Osteoblast (primary cell): ENCODE measurements at places on chromosomes 5 and 9. TPM values are rescaled to one million over a fixed set of nuclear protein-coding genes. Genes with fewer than 3 reads are reported as not detected.
A peak's percentile ranks its signal among the peaks of the same experiment; 100 is the strongest.

Gene GFPT2
- total RNA-seq: 30.4 and 39.5 TPM in 2 replicates

- no peak for DNase-seq
Observed at GRCh38 chr9:109974143-109974917, 194.3 kb downstream of the PALM2AKAP2 start.

DNA sequence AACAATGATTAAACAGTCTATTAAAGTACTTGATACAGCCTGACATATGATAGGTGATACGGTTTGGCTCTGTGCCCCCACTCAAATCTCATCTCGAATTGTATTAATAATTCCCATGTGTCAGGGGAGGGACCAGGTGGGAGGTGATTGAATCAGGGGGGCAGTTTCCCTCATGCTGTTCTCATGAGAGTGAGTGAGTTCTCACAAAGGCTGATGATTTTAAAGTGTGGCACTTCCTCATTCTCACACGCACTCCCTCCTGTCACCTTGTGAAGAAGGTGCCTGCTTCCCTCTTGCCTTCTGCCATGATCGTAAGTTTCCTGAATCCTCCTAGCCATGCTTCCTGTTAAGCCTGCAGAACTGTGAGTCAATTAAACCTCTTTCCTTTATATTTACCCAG lies 40.1 kb upstream of the TARS1 start:
- DNase-seq: no peak

Gene KIF20A
- total RNA-seq: 5.3 and 7.2 TPM in 2 replicates

DNA sequence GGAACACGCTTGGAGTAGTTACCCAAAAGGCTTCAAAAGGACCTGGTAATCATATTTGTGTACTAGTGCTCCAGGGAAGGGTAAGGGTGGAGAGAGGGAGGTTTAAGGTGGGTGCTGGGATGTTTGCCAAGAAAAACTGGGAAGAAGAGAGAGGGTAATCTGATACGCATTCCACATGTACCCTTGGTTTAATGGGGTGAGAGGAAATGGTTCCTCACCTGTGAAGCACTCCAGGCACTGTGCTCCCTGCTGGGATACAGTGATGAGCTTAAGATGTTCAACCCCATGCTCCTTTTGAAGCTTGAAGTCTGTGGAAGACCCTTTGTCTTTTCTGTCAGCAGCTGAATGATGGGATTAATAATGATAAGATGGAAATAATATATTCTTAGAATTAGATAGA lies 98.4 kb downstream of the COX7C start:
- DNase-seq: no peak

DNA sequence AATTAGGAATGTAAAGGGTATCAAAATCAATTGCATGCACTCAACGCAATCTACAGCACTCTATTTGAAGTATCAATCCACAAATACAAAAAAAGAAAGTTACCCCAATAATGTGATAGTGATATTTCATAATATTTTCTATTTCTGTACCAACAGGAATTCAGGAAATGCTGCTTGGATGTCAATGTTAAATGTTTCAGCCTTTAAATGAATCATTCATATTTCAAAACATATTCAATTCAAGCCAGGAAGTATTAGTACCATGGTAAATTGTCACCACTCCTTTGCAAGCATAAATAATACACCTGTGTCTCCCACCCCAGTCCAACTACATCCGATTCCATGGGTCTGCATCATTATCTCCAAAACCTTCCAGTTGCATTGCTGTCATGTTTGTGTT lies 1185.5 kb upstream of the CDH18 start:
- peak; percentile 6 for DNase-seq

DNA sequence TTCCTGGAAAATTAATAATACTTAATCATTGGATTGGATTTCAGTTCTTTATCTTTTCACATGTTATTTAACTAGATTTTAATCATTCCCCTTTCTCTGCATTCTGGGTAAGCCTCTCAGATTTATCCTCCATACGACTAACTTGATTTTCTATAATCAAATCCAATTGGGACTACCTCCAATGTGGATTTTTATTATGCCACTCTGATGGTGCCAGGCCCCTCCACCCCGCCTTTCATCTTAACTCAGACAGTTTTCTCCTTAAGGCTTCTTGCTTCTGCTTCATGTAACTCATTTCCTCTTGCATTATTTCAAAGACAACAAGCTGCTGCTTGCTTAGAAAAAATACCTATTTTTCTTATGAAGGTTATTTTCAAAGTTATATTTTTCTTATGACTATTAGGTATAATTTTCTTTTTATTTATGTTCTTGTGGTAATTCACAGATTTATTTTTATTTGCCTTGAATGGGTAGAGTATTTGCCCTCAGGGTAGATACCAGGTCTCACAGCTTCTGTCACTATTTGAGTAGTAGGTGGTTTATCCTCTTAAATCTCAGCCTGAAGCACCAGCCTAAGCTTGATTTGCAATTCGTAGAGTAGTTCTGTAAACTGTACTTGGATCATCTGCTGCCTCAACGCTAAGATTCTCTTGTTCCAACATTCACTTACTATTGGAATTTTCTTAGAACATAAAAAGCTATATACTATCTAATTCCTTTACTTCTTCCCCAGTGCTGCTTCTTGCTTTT lies 659.0 kb upstream of the ARRDC3 start:
- DNase-seq: no peak

- DNase-seq: peak; percentile 89
Observed at GRCh38 chr5:157574456-157575380, 857 bp downstream of the ADAM19 start.

Gene SPATA31E1
- under 0.01 TPM in 1 of 2 replicates, not detected in the other for total RNA-seq
